ENCODE measurements at places on chromosomes 2 and 18.

- DNase-seq, result no peak
Measured at GRCh38 chr18:13136056-13136903, 82.3 kb upstream of the LDLRAD4 start.

DNA sequence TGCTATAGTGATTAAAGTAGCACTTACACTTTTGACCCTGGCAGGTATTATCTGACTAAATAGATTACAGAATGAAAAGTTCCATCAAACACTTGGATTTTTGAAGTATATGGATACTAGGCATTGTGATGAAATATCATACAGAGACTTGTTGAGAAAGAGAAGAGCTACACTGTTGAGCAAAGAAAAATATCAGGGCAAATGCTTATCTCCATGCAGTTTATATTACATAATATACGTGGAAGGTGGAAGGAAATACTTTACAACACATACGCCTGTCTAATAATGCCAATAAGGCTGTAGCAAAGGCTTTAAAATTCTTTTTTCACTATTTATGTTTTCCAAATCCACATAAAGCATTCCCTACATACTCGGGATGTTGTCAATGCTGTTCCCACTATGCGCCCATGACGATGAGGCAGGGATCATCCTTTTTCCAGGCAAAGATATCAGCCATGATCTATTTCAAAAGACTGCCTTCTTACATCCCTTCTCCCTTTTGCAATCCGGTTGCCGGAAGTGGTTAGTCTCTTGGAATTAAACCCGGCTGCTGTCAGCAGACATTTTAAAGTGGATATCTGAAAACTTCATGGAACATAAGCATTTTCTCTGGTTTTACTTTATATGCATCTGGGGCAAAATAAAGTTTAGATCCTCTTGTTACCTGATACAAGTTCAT lies 92.6 kb upstream of the ITGA4 start:
- no peak for DNase-seq

DNA sequence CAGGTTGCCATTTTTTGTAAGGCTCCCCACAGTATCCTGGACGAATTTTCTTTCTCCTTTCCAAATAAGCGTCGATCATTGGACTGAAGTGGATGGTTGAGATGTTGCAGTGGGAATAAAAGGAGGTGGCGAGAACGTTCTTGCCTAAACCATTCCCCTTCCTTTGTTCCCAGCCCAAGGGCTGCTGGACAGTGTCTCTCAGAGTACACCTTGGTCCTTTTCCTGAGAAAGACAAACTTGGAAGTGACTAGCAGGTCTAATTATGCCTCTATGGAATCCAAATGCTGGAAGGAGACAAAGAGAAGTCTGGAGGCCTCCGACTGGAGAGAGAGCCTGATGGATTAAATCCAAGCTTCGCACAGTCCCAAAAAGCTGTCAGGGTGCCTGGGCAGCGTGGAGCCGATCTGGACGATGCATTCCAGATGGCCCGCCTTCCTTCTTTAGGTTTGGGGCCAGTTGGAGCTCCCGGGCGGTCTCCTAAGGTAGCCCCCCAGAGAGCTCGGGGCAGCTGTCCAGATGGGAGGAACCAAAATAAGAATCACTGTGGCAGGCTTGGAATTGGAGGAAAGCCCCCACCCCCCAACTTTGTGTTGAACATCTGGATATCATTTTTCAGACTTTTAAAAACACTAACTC lies 186.8 kb downstream of the TMEM247 start:
- no peak for DNase-seq

GRCh38 chr2:234026693-234027254 lies 23.7 kb upstream of the SPP2 start:
- DNase-seq, result no peak

- no peak for DNase-seq
Measured at GRCh38 chr2:66515743-66516142, 80.8 kb downstream of the MEIS1 start.

DNA sequence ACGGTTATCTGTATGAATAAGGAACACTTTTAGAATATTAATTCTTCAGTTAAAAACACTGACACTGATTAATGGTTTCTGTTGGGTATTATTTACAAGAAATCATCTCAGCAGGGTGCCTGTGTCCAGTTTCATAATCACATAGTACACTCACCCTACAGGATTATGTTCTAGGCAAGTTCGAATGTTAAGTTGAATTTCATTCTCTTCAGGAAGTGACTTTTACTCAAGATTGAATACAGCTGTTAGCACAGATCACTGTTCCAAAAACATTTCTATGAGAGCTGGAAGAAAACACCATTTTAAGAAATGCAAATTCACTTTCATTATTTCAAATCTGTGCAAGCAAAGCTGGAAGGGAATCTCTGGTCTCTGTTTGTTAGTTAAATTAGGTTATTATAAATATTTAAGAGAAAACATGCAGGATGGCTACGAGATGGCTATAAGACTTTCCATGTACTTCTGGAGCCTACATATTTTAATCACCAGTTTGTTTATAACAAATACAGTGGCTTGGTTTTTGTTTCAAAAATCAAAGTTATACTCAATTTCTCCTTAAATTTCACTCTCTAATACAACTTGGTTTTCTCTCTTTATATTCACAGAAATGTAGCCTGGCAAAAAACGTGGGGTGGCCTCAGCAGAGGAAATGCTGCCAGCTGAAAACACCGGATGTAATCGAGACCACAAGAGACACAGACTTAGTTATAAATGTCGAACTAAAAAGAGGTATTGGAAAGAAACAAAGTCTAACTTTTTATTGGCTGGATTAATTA lies 65.8 kb downstream of the RBMS1 start:
- no peak for DNase-seq

DNA sequence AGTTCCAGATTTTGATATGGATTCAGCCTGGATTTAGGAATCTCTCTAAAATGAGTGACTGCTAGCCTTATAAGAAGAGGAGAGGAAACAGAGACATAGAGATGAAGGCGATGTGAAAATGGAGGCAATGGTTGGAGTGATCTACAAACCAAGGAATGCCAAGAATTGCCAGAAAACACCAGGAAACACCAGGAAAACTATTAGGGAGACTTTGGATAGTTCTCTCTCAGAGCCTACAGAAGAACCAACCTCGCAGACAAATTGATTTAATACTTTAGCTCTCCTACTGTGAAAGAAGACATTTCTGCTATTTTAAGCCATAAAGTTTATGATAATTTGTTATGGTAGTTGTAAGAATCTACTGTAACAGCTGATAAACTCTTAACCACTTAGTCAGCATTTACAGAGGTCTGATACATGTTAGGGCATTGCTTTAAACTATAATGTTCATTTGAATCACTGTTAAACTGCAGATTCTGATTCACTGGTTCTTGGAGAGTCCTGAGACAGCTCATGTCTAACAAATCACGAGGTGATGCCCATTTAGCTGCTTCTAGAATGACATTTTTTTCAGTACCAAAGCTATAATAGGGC lies 1702.6 kb upstream of the LRRTM1 start:
- DNase-seq, result no peak

- DNase-seq, result no peak
Measured at GRCh38 chr2:156765450-156765849, 329.3 kb downstream of the GPD2 start.

DNA sequence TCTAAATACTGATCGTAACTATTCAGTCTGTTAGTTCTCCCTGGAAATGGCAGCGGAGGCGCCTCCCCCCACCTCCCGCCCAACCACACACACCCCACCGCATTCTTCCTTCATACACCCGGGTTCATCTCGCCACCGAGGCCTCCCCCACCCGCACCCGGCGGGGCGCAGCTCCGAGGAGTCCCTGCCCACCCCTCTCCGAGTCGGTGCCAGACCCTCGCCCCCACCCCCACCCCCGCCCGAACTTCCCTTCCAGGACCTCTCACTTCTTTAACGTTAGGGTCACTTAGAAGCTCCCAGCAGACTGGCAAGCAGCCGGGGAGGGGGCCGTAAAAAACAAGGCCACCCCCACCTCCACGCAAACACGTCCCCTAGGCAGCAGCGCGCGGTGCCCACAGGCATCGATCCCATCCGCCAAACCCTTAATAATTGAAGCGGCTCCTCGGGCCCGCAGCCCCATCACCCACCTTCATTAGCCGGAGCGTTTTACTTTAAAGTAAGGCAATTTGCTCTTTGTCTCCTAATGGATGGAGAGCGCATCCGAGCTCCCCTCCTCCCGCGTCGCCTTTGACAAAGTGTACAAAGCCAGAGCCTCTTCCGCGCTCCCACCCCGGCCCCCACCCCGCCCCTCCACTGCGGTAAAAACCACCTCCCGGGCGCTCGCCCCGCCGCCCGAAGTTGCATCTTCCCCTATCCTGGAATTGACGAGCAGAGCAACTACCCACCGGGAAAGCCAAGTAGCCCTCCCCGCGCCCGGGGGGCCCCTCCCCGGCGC lies 624 bp downstream of the ZNF516 start:
- DNase-seq, result no peak

DNA sequence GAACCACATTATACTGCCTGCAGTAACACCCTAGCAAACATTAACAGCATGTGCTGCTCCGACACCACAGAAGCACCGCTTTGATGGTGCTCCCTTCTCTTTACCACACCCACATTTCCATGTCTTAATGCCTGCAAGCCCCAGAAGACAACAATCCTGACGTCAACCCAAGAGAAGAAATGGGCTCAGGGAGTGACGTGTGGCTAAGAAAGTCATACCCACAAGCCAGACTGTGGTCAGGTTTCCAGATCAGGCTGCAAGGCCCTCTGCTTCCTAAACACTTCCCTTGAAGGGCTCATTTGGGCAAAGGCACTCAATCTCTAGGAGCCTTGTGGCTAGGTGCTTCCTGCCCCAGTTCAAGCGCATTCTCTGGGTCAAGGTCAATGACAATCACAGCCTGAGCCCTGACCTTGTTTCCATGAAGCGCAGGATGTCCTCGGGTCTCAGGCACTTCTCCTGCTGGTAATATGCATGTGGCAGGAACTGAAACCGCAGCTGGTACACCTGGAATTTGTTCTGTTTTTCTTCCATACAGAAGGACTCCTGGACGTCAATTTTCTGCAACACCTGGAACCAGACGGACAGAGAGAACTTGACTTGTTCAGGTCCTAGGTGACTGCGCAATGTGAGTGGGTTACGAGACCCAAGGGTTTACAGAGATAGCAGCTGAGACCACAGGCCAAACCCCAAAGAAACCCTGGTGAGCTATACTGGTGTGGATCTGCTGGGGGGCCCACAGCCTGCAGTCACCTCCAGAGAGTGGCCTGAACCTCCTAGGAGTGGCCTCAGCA lies 67.2 kb downstream of the POLR1A start:
- DNase-seq, result no peak

GRCh38 chr2:173054466-173054865 lies 21.2 kb upstream of the MAP3K20 start:
- DNase-seq, result no peak

- no peak for DNase-seq
Measured at GRCh38 chr2:95268211-95269035, 5.8 kb upstream of the PROM2 start.

GRCh38 chr2:178553047-178553446 lies 72.8 kb downstream of the PLEKHA3 start:
- no peak for DNase-seq

- DNase-seq, result no peak
Measured at GRCh38 chr2:207244971-207245925, 79.5 kb upstream of the KLF7 start.

- DNase-seq, result no peak
Measured at GRCh38 chr2:43169099-43169945, 57.1 kb downstream of the ZFP36L2 start.

- DNase-seq, result no peak
Measured at GRCh38 chr2:127029350-127030051, 77.5 kb downstream of the BIN1 start.

- DNase-seq, result no peak
Measured at GRCh38 chr2:132562245-132562644, 107.8 kb downstream of the LYPD1 start.

GRCh38 chr2:97848306-97848705 lies 134.9 kb downstream of the ZAP70 start:
- DNase-seq, result no peak

DNA sequence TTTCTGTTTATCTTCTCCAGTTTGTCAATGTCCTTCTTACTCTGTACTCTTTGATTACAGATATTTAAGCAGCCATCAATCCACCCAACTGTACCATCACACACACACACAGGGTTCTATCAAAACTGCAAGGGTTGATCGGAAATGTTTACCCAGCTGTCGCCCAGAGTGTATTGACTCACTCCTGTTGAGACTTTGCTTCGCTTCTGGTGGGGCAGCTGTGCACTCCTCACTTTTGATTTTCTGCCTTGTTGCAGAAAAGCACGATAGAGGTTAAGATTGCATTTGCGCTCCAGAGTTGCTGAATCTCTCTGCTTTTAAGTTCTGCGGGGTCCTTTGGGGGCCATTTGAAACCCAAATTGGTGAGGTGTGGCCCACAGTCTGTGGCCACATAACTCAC lies 216.2 kb downstream of the SETBP1 start:
- no peak for DNase-seq

GRCh38 chr2:219576505-219577388 lies 4.6 kb downstream of the INHA start:
- DNase-seq, result no peak

- no peak for DNase-seq
Measured at GRCh38 chr2:22530131-22530530, 854.8 kb upstream of the KLHL29 start.

GRCh38 chr2:21268878-21269224 lies 145.1 kb downstream of the TDRD15 start:
- DNase-seq, result no peak

GRCh38 chr2:45962177-45962921 lies 310.9 kb downstream of the PRKCE start:
- DNase-seq, result no peak

DNA sequence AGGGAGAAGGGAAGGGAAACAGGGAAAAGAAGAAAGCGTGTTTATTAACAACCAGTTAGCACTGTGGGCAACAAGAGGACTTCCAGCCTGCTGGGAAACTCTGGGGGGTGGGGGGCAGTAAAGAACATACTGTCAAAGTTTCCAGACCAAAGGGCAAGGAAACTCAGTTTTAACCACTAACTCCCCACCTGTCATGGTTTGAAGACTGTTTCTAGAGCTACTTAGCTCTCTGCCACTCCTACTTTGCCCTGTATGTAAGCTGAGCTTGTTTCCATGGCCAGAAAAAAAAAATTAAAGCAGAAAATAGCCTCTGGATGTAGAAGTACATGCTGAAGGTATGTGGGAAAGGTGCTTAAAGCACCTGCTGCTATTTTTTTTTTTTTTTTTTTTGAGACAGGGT lies 11.0 kb upstream of the PTPN2 start:
- no peak for DNase-seq

DNA sequence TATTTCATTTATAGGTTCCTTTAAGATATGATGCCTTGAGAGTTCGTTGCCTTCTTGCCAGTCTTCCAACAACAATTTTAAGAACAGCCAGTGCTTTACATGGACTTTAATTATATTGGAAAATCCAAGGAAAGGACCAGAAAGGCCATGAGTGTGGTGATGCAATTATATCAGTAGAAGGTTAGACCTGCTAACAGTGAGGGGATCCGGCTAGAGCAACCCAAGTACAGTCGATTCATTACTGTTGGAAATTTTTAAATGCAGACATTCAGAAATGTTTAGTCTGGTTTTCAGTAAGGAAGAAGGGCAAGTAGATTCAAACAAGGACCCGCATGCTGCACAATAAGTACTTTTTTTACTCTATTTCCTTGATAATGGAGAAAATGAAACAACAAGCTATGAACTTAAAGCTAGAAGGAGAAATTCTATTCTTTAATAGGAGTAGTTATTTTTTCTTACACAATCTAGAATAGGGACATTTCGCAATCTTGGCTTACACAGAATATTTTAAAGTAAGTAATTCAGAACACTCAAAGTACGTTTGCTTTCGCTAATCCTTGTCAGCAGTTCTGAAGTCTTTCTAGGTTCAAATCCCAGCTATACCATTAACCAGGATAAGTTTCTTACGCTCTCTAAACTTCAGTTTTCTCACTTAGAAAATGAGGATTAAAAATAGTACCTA lies 405.5 kb downstream of the MEIS1 start:
- DNase-seq, result no peak

GRCh38 chr18:7626922-7627440 lies 59.9 kb downstream of the PTPRM start:
- no peak for DNase-seq
